ENCODE measurements at places on chromosomes 4 and X.

GRCh38 chr4:137961051-137961438 is 281.1 kb downstream of the SLC7A11 start:
- no peak for DNase-seq

GRCh38 chr4:21001490-21001889 is 301.2 kb downstream of the PACRGL start:
- DNase-seq: no peak

GRCh38 chr4:167802463-167803212 is 289.7 kb upstream of the ANXA10 start:
- DNase-seq: no peak

GRCh38 chrX:9160698-9161329 is 126.9 kb upstream of the FAM9B start:
- DNase-seq: no peak

DNA sequence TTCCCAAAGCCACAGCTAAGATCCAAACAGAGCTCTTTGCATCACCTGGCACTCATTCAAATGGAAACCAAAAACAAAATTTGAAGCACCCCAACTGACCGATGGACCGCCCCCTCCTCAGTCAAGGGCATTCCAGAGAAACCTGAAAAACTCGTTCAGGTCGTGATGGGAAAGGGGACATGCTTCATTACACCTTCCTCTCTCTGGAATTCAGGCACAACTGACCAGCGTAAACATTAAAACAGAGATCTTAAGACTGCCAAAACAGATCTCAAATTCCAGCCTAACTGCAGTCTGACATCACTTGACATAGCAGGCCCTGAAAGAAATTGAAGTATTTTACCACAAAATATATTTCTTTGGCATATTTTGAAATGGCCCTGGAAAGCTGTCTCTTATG is 28.5 kb downstream of the PTTG2 start:
- DNase-seq: no peak

DNA sequence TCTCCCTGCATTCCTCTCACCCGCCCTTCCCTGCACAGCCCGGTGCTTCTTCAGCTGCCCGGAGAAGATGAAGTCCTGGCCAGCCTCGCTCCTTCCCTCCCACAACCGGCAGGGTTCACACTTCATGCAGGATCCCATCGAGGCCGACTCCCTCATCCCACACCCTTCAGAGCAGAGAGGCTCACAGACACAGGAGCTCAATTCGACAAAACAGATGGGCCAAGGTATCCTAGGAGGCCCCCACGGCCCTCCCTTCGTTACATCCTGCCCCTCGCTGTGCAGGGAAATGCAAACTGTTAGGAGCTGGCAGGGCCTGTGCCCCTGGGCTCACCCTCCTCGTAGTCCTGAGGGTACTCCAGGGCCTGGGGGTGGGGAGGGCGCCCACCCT is 238.1 kb downstream of the DHRSX start:
- DNase-seq: no peak
